ENCODE measurements at places on chromosomes 1 and 21. TPM values are rescaled to one million over a fixed set of nuclear protein-coding genes. Genes with fewer than 3 reads are reported as not detected.

DNA sequence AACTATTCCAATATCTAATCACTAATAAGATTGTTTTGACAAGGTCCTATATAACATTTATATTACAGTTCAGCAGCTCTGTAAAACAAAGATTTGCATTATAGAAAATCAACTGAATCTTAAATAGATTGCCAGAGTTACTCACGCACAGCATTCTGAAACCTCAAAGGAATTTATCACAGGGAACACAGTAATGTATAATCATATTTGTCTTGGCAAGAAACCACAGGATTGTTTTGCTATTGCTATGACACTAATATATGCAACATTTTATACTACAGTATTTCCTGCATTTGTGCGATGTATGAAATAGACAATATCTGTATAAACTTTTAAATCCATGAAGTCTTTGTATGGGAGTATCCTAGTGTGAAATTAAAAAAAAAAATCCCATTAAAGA, 101.4 kb downstream of the PLPPR5 start:
- H3K4me3 ChIP-seq, result no peak overlapping the region
- no peaks in the 10 kb centered on the region for H3K36me3 ChIP-seq
- no peaks in the 10 kb centered on the region for H3K4me1 ChIP-seq

DNA sequence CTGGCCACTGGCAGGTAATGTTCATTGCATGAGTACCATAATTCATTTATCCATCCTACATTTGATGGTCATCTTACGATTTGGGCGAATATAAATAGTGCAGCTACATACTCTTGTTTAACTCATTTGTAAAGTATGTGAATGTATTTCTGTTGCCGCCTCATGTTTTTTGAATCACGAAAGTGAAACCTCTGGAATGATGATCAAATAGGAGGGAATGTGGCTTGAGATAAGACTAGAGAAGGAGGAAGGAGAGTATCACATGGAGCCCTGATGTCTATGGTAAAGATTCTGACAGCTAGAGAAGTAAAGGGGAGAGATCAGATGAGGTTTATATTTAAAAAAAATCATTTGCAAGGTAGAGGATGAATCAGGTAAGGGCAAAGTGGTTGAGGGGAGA, 8.0 kb downstream of the MRPS14 start:
- H3K36me3 ChIP-seq, result peaks cover 6% of the 10 kb centered on the region
- H3K27ac ChIP-seq, result no peak overlapping the region
- no peak for DNase-seq
- no peaks in the 10 kb centered on the region for H3K4me1 ChIP-seq
- no peak overlapping the region for H3K4me3 ChIP-seq

The FNBP1L gene
- total RNA-seq, result 98.8 TPM

The LRRC8B gene
- 9.5 TPM for total RNA-seq

The ADORA3 gene
- 0.33 TPM for total RNA-seq

- peaks cover 20% of the 10 kb centered on the region for H3K4me1 ChIP-seq
- no peak for DNase-seq
- H3K27me3 ChIP-seq, result no peaks in the 10 kb centered on the region
- H3K27ac ChIP-seq, result no peak overlapping the region
- no peak overlapping the region for H3K4me3 ChIP-seq
- H3K36me3 ChIP-seq, result no peaks in the 10 kb centered on the region
Observed at GRCh38 chr1:7474786-7475502, 296.2 kb upstream of the VAMP3 start.

- no peak for DNase-seq
- H3K36me3 ChIP-seq, result no peaks in the 10 kb centered on the region
- H3K4me3 ChIP-seq, result no peak overlapping the region
- no peaks in the 10 kb centered on the region for H3K4me1 ChIP-seq
- H3K27me3 ChIP-seq, result peaks cover 49% of the 10 kb centered on the region
- no peak overlapping the region for H3K27ac ChIP-seq
Observed at GRCh38 chr1:156841295-156841855, 17.5 kb downstream of the INSRR start.

- no peak for DNase-seq
- H3K4me1 ChIP-seq, result peaks cover 6% of the 10 kb centered on the region
Observed at GRCh38 chr1:64969305-64970046, 3.1 kb upstream of the JAK1 start.

DNA sequence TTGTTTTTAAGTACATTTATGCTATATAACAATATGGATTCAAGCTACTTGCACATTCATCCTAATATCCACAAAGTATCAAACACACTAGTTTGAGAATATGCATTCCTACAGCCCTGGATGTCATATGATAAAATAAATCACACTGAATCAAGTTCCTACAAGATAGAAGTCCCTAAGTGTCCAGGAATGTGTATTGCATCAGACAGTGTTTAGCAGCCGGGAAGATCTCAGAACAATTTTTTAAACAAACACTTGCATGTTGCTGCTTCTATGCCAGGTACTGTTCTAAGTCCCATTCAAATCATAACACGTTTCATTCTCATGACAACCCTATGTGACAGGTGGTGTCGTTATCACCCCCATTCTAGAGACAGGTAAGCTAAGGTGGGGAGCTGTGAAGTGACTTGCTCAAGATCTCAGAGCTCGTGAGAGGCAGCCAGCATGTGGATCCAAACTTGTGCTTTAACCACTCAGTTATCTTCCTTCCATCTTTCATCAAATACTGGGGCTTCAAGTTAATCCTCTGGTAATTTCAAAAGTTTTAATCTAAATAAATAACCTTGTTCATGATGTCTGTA, 68.3 kb upstream of the KIF26B start:
- peak overlapping the region; percentile 42 for H3K27ac ChIP-seq
- H3K36me3 ChIP-seq, result no peaks in the 10 kb centered on the region
- no peak for DNase-seq
- no peak overlapping the region for H3K4me3 ChIP-seq
- H3K27me3 ChIP-seq, result no peaks in the 10 kb centered on the region

The C1orf141 gene
- total RNA-seq, result not detected

The CELA2B gene
- not detected for total RNA-seq

Measured in hepatocyte (in vitro differentiated cells).